ENCODE measurements at places on chromosomes 6 and 20. TPM values are rescaled to one million over a fixed set of nuclear protein-coding genes. Genes with fewer than 3 reads are reported as not detected.
A peak's percentile ranks its signal among the peaks of the same experiment; 100 is the strongest.

Gene PNPLA1
- not detected for polyA plus RNA-seq

- no peak for DNase-seq
- H3K4me1 ChIP-seq = no peaks in the 10 kb centered on the region
- H3K27me3 ChIP-seq = no peaks in the 10 kb centered on the region
These were observed 117.3 kb downstream of the QRSL1 start for GRCh38 chr6:106746652-106747051.

GRCh38 chr6:115976321-115976870 lies 84.3 kb downstream of the FRK start:
- no peaks in the 10 kb centered on the region for H3K27me3 ChIP-seq
- no peak overlapping the region for H3K27ac ChIP-seq
- no peaks in the 10 kb centered on the region for H3K4me1 ChIP-seq
- H3K4me3 ChIP-seq = no peak overlapping the region

GRCh38 chr20:61252601-61253263 lies 671 bp downstream of the CDH4 start:
- H3K27ac ChIP-seq = no peak overlapping the region
- H3K4me1 ChIP-seq = no peaks in the 10 kb centered on the region
- DNase-seq = peak; percentile 58
- H3K4me3 ChIP-seq = no peak overlapping the region
- no peaks in the 10 kb centered on the region for H3K36me3 ChIP-seq
- H3K27me3 ChIP-seq = no peaks in the 10 kb centered on the region

DNA sequence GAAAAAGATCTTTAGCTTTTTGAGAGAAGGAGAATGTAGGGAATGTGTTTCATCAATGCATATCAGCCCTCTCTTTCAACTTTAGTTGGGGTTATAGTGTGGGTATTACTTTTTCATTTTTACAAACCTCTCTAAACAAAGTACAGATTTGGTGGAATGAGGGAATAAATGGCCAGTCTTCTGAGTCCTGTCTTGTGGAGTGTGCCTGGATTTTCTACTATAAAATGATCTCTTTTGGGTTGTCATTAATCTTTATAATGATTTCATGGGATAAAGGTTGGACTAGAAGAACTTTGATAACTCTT lies 209.3 kb downstream of the RNF144B start:
- H3K4me3 ChIP-seq = no peak overlapping the region
- H3K27me3 ChIP-seq = no peaks in the 10 kb centered on the region
- no peaks in the 10 kb centered on the region for H3K4me1 ChIP-seq

Data from SK-N-SH (cell line).